Motor neuron (in vitro differentiated cells): ENCODE measurements at places on chromosomes 3 and 15.

- no peak for ATAC-seq
Observed at GRCh38 chr3:182731764-182732163, 61.5 kb upstream of the ATP11B start.

- no peak for ATAC-seq
Observed at GRCh38 chr15:48644467-48644826, 1.1 kb downstream of the FBN1 start.

GRCh38 chr3:126134219-126134975, 46.0 kb downstream of the ALDH1L1 start:
- ATAC-seq, result peak; percentile 91

- peak; percentile 75 for ATAC-seq
Observed at GRCh38 chr15:73964736-73965093, 27.4 kb downstream of the STOML1 start.

DNA sequence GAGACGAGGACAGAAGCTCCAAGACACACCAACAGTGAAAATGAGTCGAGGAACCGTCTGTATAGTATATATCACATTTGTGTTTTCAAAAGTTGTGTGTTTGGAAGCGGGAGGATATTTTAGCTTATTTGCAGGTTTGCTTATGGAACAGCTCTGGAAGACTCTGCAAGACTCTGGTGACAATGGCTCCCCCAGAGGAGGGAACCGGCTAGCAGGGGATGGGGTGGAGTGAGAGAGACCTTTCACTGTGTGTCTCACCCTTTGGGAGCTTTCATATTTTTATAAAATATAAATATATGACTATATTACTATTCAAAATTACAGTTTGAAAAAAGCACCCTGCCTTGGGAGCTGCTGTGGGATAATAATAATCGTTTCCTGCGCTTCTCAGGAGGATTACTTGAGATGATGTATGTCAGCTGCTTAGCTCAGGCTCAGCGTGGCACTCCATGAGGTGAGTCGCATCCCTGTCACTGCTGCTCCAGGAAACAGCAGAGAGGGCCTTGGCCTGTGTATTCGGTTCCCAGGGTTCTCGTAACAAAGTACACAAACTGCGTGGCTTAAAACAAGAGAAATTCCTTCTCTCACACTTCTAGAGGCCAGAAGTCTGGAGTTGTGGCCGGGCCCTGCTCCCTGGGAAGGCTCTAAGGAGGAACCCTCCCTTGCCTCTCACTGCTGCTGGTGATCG, 183.9 kb downstream of the FAM43A start:
- no peak for ATAC-seq

GRCh38 chr3:57233799-57234198, 6.3 kb downstream of the APPL1 start:
- ATAC-seq, result no peak

DNA sequence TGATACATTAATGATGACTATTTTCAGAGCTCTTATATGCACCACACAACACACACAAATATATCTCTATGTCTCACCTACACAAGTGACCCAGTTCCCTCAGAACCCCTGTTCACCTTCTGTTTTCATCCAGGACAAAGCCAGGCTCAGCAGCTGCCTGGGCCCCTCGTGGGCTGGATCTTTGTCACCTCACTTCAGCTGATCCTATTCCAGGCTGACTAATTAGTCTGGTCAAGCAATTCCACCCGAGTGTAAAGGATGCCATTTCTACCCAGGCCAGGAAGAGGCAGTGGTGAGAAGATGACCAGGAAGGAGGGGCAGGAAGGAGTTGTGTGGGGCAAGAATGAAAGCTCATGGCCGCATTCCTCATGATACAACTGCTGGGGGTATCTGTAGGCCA, 62.3 kb downstream of the DHX30 start:
- ATAC-seq, result peak; percentile 17

- ATAC-seq, result no peak
Observed at GRCh38 chr3:123340336-123340735, 108.6 kb downstream of the ADCY5 start.

GRCh38 chr15:90062023-90062442, 40.2 kb downstream of the IDH2 start:
- ATAC-seq, result peak; percentile 16

DNA sequence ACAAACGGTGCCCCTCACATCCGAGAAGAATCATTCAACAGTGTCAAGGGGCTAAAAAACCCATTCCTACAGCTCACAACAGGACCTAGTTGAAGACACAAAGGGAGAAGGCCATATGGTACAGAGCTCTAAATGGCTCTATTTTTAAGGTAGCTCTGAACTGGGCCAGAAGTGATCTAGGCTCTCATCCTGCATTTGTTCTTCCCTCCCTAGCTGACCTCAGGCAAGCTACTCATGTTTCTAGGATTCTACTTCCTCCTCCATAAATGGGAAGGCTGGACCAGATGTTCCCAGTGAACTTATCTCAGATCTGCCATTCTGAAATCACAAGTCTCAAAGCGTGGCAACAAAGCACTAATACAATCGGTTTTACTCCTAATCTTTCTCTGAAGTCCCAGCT, 62.3 kb downstream of the CPNE4 start:
- peak; percentile 17 for ATAC-seq

DNA sequence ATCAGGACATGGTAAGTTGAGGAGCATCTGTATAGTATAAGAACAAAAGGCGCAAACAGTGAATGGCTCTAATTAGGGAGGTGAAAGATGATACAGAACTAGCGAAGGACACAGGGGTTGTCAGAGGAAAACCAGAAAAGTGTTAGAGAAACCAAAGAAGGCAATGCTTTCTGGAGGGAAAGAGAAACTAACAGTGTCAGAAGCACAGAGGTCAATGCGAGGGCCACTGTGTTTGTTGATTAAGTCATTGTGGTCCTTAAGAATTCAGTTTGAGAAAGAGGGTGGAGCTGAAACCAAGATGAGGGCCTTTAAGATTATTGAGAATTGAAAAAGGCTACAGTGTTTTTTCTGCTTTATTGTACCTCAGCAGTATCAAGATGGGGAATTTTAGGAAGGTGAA, 28.8 kb downstream of the ATG7 start:
- ATAC-seq, result no peak

- no peak for ATAC-seq
Observed at GRCh38 chr3:48157950-48158376, 30.3 kb downstream of the CDC25A start.

GRCh38 chr3:187628169-187628568, 42.0 kb downstream of the SST start:
- no peak for ATAC-seq

GRCh38 chr3:169534439-169534838, 129.1 kb downstream of the MECOM start:
- no peak for ATAC-seq

DNA sequence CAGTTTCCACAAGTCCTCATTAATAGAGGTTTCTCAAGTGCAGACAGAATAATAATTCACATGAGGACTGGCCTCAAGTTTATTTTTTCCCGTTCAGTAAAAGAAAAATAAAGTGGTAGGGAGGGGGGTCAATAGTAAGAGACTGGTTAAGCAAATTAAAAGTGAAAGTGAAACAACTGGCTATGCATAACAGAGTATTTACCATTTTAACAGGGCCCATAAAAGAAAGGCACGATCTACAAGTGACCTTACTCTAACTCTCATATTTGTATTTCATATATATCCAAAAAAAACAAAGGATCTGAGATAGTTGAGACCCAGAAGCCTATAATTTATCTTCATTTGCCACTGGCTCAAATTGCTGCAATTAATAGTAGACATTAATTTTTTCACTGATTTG, 686.3 kb downstream of the NTRK3 start:
- no peak for ATAC-seq

DNA sequence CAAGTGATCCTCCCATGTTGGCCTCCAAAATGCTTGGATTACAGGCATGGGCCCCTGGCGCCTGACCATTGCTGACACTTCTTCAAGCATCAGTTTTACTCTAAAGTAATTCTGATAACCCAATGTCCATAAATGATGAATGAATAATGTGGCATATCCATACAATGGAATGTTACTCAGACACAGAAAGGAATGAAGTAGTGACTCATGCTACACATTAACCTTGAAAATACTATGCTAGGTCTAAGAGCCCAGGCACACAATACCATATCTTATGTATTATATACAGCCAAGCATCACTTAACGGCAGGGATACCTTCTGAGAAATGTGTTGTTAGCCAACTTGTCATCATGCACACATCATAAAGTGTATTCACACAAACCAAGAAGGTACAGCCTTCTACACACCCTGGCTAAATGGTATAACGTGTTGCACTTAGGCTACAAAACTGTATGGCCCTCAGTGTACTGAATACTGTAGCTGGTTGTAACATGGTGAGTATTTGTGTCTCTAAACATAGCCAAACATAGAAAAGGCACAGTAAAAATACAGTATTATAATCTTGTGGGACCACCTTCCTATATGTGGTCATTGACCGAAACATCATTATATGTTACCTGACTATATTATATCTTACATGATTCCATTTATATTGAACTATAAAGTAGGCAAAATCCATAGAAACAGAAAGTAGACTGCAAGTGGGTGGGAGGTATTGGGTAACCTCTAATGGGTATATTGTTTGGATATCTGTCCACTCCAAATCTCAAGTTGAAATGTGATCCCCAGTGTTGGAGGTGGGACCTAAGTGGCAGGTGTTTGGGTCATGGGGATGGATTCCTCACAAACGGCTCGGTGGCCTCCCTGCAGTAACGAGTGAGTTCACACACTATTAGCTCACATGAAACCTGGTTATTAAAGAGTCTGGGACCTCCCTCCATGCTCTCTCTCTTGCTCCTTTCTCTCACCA, 31.4 kb downstream of the MKRN2 start:
- ATAC-seq, result no peak

- ATAC-seq, result no peak
Observed at GRCh38 chr3:150388498-150389418, 19.3 kb upstream of the TSC22D2 start.

DNA sequence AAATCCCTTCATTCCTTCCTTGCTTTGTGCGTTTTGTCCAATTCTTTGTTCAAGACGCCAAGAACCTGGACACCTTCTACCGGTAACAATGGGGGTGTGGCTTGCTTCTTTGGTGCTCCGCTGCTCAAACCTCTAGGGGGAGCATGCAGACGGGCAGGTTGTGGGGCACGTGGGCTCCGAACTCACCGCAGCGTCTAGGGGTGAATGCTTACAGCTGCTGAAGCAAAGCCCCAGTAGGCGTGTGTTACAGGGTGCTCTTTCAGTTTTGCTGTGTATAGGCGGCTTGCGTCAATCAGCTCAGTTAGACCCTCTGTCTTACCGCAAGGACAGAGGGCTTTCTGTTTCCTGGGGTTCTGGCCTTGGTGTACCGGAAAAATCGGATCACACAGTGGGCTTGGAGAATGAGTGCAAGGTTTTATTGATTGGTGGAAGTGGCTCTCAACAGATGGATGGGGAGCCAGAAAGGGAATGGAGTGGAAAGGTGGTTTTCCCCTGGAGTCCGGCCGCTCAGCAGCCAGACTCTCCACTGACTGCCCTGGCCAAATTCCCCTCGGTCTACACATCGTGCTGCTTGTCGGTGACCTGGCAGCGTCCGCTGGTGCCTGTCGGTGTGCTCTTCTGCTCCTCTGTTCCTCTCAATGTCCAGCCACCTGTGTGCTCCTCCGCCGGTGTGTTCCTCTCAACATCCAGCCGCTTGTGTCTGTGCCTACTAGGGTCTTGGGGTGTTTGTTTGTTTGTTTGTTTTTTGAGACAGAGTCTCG, 1.2 kb upstream of the LRRC34 start:
- ATAC-seq, result no peak

DNA sequence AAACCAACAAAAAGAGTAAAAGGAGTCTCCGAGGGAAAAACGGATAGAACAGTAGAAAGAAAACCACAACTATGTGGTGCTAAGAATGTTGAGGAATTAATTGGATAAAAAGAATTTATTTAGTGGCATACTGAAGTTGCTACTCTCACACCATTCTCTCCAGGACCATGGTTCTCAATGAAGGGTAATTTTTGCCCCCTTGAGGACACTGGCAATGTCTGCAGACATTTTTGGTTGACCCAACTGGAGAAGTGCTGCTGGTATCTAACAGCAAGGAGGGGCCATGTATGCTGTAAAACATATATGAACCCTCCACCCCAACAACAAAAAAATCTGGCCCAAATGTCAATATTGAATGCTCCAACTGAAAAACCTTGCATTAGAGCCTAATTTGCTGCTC, 85.9 kb upstream of the CSPG5 start:
- no peak for ATAC-seq

- ATAC-seq, result no peak
Observed at GRCh38 chr15:38528294-38528693, 36.3 kb downstream of the RASGRP1 start.

- no peak for ATAC-seq
Observed at GRCh38 chr3:13704174-13704573, 155.2 kb downstream of the FBLN2 start.

- ATAC-seq, result peak; percentile 31
Observed at GRCh38 chr15:71201477-71201876, 86.2 kb downstream of the THSD4 start.

- no peak for ATAC-seq
Observed at GRCh38 chr3:196619223-196619622, 20.3 kb upstream of the NRROS start.

DNA sequence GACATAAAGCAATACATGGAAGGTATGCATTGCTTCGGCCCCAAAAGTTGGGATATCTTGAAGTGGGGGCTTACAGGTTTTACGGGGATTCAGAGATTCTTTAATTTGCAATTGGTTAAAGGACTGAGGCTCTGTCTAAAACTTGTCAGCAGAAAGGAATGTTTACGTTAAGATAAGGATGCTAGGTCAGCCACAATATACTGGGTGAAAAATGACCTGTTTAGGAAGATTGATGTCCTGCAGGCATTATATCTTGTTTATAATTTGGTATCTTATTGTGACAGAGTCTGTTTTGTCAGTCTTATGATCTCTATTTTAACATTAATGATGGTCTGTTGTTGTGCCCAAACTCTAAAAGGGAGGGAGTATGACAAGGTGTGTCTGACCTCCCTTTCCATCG, 15.3 kb upstream of the CCNDBP1 start:
- ATAC-seq, result no peak

DNA sequence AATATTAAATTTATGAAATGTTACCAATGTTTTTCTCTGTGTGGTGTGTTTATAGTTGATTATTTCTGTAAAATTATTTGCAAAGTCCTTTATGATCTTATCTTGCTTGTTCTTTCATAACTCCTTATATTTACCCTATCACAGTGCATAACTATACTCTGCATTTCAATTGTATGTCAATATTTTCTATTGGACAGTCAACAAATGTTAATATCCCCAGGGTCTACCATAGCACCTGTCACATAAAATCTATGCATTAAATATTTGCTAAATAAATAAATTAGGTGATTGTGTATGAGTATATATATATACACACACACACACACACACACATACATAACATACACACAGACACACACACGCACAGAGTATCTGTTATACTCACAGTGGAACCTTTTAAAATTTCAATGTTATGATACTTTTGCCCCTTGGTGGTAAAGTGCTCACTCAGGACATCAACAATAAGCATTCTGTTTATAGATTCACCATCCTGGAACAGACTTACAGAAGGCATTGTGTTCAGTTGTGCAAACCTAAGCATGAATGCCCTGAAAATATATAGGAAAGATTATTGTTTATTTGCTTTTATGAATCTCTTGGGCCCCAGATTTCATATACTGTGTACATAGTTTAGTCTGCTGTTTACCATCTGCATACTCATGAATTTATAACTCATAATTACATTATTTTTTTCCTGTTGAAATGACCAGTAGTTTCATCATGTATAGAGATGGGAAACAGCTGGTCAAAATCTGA, 443.7 kb downstream of the EPHA6 start:
- peak; percentile 14 for ATAC-seq
